Brain pericyte (primary cell): ENCODE measurements at places on chromosomes 4 and X.

DNA sequence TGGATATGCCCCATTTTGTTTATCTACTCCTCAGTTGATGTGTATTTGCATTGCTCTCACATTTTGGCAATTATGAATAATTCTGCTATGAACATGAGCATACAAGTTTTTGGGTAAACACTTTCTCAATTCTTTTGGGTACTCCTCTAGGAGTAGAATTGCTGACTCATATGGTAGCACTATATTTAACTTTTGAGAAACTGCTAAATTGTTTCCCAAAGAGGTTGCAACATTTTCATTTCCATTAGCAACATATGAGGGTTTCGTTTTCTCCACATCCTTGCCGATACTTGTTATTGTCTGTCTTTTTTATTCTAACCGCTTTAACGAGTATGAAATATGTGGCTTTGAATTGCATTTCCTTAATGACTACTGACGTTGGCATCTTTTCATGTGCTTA, 185.4 kb downstream of the TSPAN5 start:
- DNase-seq, result no peak

DNA sequence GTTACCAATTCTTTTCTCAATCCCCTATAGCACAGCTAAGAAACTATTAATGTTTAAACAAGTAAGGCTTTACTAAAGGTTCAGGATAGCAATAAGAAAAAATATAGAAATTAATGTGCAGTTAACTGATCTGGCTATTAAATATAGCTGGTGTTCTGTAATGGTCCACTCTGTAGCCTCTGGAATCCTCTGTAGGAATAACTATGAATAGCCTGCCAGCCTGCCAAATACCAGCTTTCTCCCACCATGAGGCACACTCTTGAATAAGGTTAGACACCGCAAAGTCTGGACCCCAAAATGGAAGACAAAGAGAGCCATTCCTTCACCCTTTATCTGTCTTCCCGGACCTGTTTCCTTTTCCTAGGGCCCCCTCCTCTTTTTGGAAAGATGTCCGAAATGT, 30.6 kb downstream of the CEP44 start:
- no peak for DNase-seq

GRCh38 chr4:145929415-145930178, 9.0 kb downstream of the ZNF827 start:
- no peak for DNase-seq

- no peak for DNase-seq
These were observed at the start of gene DCHS2 for GRCh38 chr4:154491341-154492271. TSS of gene DCHS2 (minus strand) at chr4:154491799. CDS start at chr4:154491355, 444 bp downstream.

GRCh38 chr4:147480891-147481576, at the start of gene EDNRA:
TSS of gene EDNRA (plus strand) at chr4:147481097. CDS start at chr4:147485682, 4,585 bp downstream.
- no peak for DNase-seq

GRCh38 chr4:6788123-6788522, 5.6 kb downstream of the KIAA0232 start:
- DNase-seq, result no peak

DNA sequence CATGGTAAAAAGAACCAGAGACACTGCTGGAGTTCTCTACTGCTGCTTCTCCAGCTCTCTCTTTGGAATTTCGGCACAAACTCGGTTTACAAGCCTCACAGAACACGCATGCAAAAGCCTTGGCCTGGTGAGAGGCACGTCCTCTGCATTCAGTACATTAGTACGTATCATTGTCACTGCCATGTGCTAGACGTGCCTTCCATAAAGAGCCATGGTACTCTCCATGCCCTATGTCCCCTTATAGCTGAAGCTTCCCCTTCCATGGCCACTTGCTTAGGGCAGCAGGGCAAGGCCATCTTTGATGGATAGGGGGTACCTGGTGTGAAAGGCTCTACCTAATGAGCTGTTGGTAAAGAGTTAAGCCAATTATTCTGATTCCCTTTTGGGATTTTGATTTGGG, 35.0 kb downstream of the DIPK2B start:
- no peak for DNase-seq

- DNase-seq, result no peak
These were observed 33.0 kb downstream of the FHIP1A start for GRCh38 chr4:151442002-151442401.

DNA sequence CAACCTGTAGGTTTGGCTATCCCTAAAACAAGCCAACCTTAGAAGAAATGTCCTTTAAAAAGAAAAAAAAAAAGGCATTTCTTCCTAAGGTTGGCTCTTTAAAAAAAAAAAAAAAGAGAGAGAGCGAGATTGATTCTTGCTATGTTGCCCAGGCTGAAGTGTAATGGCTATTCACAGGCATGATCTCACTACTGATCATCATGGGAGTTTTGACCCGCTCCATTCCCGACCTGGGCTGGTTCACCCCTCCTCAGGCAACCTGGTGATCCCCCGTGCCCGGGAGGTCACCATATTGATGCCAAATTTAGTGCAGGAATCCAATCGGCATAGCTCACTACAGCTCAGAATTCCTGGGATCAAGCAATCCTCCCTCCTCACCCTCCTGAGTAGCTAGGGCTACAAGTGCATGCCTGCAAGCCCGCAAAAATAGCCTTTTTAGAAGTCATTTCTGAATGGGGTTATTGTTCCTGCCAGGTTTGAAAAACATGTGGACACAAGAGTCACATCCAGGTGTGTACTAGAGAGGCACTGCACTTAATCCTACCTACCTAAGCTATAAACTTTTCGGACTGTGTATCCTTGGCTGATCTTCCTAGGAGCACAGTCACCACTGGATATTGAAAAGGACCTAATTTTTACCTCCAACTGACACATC, 61.4 kb upstream of the ZCCHC13 start:
- DNase-seq, result no peak

DNA sequence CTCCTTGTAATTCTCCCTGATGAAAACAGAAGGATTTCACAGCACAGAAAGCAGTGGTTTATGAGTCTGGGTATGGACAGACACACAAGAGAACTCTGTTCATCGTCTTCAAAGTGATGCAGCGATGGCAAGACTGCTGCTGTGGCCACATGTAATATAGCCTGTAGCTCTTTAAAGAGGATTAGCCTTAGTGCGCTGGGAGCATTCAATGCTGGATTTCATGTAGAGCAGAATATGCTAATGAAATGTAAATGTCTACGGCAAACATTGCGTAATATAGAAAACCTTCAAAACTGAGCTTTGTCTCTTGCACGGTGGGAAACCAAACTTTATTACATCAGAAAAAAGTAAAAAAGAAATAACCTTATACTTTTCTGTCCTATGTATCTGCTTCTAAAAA, 42.9 kb downstream of the ALPK1 start:
- no peak for DNase-seq

- DNase-seq, result no peak
These were observed 112.3 kb downstream of the FAM9B start for GRCh38 chrX:8921615-8922014.

- DNase-seq, result no peak
These were observed 220.0 kb downstream of the SPCS3 start for GRCh38 chr4:176539785-176540175.

- peak; percentile 15 for DNase-seq
These were observed 175.7 kb upstream of the MXRA5 start for GRCh38 chrX:3522101-3522650.

- DNase-seq, result no peak
These were observed 304.2 kb downstream of the TENM3 start for GRCh38 chr4:182547435-182547834.

- DNase-seq, result no peak
These were observed 56.4 kb upstream of the HMX1 start for GRCh38 chr4:8928074-8928473.

- DNase-seq, result no peak
These were observed 193.5 kb upstream of the NEIL3 start for GRCh38 chr4:177116161-177116560.

GRCh38 chr4:42561031-42561430, 95.9 kb downstream of the ATP8A1 start:
- DNase-seq, result no peak

GRCh38 chr4:80009806-80010205, 63.2 kb downstream of the ANTXR2 start:
- DNase-seq, result no peak

GRCh38 chr4:106953036-106953705, 82.9 kb downstream of the DKK2 start:
- DNase-seq, result no peak

DNA sequence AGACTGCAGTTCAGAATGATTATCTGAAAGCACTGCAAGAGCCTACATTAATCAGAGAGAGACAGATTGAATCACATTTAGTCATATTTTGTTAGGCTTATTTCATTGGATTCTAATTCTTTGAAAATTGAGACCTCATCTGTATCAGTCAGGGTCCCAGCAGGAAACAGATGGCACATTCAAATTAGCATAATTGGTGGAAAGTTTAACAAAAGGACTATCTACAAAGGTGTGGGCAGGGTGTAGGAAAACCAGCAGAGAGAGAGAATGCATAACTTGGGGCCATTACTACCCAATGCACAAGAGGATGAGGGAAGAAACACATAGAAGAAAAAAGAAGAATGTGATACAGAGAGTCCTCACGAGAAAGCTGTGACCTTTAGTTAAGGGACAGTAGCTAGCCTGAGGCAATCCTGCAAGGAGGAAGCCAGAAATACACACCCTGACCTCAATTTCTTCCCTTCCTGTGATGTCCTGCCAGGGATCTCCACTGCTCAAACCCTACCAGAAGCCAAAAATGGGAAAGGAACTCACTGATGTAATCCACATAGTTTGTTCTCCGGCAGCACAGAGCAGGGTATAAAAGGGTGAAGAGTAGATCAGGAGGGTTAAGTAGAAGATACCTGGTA, 17.7 kb upstream of the XKRX start:
- no peak for DNase-seq

DNA sequence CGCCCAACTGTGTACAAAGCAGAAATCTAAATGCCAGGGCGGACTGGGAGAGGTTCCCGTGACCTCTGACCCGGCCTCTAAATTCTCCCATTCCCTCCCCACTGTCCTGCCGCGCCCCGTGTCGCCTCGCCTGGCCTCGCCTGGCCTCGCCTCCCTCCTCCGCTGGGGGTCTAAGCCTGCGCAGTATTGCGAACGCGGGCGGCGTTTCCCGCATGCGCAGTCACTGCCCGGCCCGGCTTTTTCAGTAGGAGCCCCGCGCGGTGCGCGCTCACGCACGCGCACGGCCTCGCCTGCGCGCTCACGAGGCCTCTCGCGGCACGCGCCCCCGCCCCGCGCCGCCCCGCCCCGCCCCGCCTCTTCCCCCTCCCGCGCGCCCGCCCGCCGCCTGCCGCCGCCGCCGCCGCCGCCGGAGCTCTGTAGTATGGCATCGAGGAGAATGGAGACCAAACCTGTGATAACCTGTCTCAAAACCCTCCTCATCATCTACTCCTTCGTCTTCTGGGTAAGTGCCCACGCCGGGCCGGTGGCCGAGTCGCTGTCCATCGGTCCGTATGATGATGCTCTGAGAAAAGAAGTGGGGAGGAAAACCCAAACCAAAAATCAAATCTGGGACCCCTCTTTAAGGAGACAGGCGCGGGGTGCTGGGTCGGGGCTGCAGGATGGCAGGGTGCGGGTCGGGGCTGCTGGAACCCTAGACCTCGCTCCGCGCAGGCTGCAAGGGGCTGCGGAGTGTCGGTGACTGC, at the start of gene TSPAN7:
Gene TSPAN7, plus strand, starts transcription at position 417 of the 743 bp plus-strand sequence. Its CDS starts 5 bp downstream, at position 422.
- no peak for DNase-seq

GRCh38 chr4:84276752-84277151, 222.3 kb downstream of the NKX6-1 start:
- no peak for DNase-seq
